SK-N-SH (cell line): ENCODE measurements at places on chromosomes 7 and 10.
A peak's percentile ranks its signal among the peaks of the same experiment; 100 is the strongest.

DNA sequence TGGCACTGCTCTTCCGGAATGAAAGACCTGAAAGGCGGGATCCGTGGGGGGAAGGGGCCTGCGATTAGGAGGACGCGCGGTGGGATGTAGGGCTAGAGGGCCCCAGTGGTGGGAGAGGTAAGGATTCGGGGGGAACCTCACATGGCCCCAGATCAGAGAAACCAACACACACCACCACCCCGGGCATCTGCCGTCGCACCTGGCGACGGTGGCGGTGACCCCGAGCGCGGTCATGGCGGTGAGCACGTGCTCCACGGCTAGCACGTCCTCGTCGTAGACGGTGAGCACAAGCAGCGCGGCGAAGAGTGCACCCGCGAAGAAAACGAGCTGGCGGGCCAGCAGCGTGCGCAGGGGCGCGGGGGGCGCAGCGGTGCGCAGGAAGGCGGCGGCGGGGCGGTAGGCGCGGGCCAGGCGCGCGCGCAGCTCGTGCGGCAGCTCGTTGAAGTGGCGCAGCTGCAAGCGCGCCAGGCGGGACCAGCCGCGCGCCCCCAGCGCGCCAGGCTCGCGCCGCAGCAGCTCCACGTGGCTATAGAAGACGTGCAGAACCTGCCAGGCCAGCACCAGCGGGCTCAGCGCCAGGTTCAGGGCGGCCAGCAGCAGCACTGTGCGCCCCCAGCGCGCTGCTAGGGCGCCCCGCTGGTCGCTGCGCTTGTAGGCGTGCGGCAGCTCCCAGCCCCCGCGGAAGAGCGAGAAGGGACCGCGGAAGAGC lies 5.7 kb downstream of the ATG9B start:
- DNase-seq = no peak

- DNase-seq = no peak
Observed at GRCh38 chr10:31399631-31400030, 80.6 kb downstream of the ZEB1 start.

DNA sequence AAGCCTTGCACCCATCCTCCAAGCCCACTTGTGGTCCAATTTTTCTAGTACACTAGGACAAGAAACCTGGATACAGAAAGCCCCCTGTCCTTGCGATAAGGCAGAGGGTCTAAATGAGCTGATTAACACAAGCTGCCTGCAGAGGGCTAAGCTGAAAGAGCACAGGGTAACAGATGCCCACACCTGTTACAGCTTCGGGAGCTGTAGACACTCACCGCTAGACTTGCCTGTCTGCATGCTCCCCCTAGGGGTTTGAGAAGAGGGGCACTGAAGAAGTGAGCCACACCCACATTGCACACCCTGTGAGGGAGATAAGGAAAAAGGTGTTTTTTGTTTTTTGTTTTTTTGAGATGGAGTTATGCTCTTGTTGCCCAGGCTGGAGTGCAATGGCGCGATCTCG lies 386.5 kb upstream of the AUTS2 start:
- no peak for DNase-seq

GRCh38 chr10:69816521-69816920 lies 14.8 kb downstream of the COL13A1 start:
- no peak for DNase-seq

- DNase-seq = no peak
Observed at GRCh38 chr10:112774210-112774609, 175.8 kb upstream of the TCF7L2 start.

DNA sequence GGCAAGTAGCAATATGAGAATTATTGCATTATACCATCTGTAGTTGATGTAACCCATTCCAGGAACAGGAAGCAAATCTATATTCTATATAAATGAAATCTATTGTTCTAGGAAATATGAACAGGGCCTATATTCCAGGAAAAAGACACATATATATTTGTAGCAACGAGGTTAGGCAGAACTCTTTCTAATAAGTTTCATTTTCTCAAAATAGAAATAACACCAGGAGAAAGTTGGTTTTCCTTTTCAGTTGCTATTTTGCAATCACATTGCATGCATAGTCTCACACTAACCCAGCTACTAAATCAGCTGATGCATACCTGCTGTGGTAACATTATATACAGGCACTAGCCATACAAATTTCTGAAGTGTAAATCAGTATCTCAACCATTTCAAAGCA lies 6.2 kb upstream of the IFIT2 start:
- DNase-seq = no peak

DNA sequence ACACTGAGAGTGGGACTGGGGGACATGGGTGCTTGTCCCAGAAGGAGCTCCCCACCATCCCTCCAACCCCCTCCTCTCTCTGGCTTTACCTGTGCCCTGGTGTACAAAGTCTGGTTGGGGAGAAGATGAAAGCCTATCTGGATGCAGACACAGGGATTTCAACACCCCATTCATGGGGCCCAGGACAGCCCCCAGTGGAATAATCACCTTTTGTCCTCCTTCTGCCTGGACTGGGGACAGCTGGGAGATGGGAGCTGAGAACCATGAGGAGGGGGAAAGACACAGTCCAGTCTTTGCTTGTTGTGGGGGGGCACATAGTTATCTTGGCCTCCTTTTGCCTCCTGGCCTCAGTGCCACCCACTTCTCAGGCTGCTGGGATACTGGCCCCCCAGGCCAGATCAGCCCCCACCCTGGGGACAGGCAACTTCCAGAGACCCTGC lies 1.4 kb downstream of the SSC4D start:
- no peak for DNase-seq

- no peak for DNase-seq
Observed at GRCh38 chr10:131848296-131848695, 52.5 kb upstream of the PPP2R2D start.

DNA sequence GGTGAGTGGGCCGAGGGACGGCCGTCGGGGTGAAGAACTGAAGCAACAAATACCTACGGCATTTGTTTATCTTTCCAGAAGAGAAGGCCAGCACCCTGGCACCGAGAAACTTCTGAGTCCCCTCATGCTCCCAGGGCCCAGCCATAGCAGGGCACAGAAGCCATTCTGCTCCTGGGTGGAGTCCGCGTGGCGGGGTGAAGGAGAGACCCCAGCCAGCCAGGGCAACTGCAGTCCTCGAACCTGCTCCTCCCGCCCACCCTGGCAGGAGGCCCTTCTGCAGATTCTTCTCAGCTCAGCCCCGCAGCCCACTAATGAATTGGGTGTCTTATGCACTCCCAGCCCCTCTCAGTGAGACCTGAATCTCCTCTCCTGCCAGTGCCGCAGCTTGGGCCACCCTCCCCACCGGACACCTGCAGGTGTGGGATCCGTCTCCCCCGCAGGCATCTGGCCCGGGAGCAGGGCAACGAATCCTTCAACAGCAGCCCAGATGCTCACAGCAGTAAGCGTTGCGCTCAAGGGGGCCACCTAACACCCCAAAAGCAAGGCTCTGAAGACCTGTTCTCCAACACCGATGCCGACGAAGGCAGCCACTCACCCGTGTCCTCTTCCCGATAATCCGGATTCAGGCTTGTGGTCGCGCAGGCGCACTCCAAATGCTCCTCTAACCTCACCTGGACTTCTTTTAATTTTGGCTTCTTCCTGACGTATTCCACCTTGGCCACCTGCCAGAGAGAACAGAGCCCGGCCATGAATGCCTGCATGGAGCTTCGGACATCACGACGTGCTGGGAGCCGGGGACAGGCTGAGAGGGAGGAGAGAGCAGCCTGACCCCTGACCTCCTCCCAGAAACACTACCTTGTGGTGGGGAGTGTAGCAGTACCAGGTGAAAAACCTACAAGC lies 18.9 kb downstream of the PDGFA start:
- DNase-seq = no peak

- no peak for DNase-seq
Observed at GRCh38 chr10:94315975-94316464, 46.7 kb downstream of the NOC3L start.

DNA sequence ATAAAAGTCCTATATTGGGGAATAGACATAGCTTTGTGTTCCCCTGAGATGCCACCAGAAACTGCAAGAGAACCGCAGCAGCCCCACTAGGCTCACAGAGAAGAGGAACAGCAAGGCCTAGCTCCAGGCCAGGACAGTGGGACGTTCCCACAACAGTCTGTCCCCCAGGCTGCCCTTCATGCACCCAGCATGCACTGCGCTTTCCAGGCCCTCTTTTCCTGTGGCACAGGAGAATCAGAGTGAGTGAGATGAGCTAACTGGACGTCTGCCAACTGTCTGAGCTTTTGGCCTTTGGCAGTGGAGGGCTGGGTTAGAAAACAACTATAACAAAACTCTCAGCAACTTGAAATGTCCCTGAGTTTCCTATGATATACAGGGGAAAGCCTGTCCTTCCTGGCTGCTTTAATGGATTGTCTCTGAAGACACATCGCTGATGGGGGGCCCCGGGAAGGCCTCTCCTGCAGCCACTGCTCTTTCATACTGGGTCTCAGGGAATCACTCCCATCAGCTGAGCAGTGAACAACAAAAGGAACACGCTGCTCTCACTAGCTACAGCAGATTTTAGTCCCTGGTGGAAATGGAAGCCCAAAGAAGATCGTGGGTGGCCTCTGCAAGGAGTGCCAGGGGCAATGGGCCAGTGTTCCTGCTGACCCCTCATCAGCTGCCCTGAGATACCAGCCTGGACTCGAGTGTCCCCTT lies 53.5 kb downstream of the PODXL start:
- DNase-seq = peak; percentile 75

GRCh38 chr10:80453056-80453841 lies 861 bp upstream of the TSPAN14 start:
- DNase-seq = no peak

DNA sequence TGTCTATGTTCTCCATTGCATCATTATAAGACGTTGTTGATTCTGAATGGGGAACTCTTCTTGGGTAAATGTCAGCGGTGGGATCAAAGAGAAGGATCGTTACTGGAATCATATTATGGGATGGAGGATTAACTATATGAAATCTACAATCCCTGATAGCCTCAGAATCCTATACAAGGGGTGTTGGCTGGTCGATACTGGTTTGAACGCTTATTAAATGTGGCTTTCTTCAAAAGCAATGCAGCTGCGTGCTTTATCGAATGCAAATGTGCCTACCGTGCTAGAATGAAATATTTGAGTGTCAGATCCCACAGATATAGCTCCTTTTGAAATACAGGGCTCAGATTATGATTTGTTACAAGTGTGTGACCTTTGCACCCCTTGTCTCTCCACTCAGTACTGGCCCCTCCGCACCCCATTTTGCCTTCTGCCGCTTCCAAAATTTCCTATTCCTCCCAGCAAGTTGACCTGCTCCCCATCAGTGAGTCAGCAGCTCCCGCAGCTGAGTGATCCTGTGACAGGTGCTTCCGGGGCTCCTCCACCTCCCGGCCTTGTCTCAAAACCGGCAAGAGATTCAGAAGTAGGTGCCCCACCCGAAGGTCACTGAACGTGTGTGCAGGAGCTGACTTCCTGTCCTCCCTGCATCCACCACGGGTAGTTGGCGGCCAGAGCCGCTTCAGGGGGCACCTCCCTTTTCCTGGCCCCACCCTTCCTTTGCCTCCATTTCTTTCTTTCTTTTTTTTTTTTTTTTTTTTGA lies 76.6 kb downstream of the PTPRE start:
- DNase-seq = no peak

- no peak for DNase-seq
Observed at GRCh38 chr10:20897146-20897825, at the start of gene NEBL. Gene NEBL (minus strand): TSS chr10:20897311. CDS start chr10:20897205, 106 bp downstream.

DNA sequence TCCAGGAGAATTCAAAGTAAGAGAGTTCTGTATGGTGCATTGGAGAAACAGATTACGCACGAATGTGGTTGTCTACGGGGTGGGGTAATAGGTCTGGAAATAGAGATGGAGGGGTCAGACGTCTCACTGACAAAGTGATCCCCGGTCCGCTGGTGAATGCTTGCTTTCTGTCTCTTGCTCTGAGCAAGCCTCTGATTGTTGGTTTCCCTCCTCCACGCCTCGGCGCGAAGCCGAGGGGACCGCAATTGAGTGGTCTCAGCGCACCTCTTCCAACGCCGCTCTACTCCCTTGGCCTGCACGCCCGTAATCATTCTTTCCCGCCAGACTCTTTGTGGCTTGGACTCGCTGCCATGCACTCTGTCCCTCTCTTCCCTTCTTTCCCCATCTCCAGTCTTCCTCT lies 46.5 kb upstream of the PFKP start:
- no peak for DNase-seq

GRCh38 chr10:129163531-129163930 lies 303.5 kb upstream of the MGMT start:
- DNase-seq = no peak

GRCh38 chr10:112753961-112754411 lies 196.1 kb upstream of the TCF7L2 start:
- DNase-seq = no peak

DNA sequence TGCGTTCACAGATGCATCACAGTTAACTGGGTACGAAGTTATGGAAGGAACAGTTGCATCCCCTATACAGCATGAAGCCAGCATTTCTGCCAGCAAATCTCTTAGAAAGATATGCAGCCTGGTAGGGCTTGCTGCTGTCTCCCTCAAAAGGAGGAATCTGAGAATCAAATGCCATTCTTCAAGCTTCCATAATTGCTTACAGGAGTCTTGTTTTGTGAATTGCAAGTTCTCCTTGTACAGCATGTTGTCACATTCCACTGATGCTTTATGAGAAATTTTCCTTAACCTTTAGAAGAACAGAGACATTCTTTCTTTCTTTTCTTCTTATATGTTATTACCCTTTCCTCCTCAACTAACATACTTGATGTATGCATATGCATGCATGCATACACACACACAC lies 134.6 kb downstream of the CHRM2 start:
- no peak for DNase-seq

DNA sequence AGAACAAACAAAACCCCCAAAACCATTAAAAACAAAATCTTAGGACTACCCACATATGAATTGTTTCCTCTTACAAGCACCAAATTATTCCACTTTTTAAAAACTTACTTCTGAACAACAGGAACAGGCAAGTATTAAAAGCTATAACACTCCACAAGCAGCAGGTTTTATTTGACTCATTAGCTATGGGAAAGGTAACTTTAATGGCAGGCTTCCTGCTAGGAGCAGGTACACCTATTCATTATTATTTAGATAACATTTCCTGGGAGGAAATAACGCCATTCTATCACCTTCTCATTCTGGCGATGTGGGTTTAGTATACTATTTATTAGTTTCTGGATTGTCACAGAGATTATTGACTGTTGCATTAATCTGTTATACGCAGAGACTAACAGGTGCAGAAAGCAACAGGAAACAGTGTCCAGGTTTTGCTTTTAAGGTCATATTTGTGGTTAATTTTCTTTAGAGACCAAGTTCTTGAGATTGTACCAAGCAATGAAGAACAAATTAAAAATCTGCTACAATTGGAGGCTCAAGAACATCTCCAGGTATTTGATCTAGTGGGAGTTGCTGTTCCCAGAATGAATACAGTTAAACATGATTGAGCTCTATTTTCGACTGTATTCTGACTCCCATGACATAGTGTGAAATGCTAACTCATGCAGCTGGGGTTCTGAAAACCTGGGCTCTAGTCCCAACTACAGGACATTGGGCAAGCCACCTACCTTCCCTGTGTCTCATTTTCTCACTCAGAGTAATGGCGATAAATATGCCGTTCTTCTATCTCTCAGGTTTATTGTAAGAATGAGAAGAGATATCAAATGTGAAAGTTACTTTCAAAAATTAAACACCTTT lies 2.0 kb downstream of the CPA2 start:
- no peak for DNase-seq

DNA sequence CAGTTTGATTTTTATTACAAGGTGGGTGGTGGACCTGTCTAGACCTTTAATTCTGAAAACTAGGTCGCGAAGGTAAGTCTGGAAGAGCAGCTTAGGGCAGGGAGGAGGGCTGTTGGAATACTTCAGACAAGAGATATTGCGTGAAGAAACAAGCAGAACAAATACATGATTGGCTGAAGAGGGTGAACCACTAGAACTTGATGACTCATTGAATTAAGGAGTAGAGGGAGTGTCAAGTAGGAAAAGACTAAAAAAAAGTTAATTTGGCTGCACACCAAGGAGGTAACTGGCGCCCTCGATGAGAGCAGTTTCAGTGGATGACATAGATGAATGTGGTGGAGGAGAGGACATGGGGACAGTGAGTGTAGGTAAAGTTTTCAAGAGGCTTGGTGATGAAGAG lies 41.3 kb downstream of the WNT2 start:
- DNase-seq = no peak
